ENCODE measurements at places on chromosomes 6 and 20.

DNA sequence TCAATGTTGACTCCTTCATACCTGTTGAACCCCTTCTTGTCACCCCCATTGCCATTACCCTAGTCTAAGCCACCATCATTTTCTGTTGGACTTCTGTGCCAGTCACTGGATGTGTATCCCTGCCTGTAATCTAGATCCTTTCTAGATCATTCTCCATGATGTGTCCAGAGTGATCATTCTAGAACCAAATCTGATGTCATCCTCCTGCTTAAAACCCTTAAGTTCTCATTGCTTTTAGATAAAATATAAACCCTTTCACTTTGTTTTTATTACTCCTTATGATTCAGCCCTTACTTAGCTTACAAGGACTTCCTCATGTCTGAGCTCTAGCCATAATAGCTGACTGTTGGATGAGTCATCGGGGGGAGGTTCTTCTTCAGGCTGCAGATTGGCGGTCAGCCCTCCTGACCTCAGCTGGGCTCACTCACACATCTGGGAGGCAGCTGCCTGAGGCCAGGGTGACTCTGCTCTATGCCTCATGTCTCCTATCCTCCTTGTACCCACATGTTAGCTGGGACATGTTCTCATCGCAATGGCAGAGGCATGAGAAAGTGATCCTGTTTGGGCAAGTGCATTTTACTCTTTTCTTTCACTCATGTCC, 287.6 kb downstream of the ESR1 start:
- peak; percentile 38 for DNase-seq

GRCh38 chr6:41940759-41941279, 789 bp downstream of the CCND3 start:
- DNase-seq = peak; percentile 67

DNA sequence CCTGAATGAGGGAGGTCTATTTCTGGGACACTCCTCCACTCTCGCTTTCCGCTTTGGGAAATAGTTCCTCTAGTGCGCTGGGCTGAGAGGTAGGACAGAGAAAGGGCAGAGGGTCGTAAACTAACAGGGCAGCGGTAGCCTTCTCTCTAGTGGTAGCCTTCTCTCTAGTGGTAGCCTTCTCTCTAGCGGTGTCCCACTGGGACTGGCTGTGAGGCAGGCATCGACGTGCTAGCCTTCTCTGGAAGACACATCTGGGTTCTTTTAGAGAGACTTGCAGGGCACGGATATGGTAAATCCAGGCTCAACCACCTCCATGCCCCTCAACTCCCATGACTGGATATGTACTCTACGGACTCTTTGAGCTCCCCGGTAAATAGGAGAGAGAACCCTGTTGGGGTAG, 74.7 kb upstream of the SLC22A16 start:
- DNase-seq = no peak

DNA sequence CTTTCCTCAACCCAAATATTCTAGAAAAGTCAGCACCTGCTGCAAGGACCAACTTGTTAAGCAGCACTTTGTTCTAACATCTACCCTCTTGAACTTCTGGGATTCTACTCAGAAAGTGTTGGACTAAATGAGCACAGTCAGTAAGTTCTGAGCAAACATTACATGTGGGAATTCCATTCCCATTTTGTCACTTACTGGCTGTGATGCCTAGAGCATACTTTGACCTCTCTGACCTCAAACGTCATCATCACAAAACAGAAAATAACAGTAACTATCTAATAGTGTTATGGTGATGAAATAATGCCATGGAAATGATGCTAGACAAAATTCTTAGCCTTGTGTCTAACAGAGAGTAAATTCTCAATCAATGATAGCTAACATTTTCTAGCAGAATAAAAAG, 829.4 kb downstream of the EPHA7 start:
- no peak for DNase-seq

- no peak for DNase-seq
Measured at GRCh38 chr20:8726460-8726859, 342.4 kb upstream of the PLCB4 start.

GRCh38 chr6:118207947-118208346, 300.9 kb downstream of the SLC35F1 start:
- DNase-seq = no peak

DNA sequence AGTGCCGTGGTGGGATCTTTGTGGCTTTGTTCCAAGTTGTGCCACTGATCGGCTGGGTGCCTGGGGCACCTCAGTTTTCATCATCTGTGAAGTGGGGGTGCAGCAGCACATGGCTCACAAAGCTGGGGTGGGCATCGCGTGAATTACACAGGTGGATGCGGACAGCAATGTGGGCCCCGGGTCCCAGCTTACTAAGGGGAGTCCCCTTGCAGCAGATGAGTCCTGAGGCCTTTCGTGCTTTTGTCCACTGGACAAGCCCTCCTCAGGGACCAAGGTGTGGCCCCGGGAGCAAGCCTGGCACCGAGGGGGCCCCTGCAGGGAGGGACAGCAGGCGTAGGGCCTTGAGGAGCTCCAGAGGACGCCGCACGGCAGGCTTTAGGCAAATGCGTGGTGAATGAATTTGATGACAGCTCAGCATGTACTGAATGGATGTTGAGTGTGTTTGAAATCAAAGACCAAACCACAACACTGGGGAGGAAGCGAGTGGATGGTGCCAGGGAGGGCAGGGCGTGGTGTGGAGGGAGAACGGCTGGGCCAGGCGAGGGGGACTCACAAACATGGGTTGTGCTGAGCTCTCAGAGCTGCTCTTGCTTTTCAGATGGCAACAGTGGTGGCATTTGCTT, 53.2 kb downstream of the IRF4 start:
- peak; percentile 56 for DNase-seq

DNA sequence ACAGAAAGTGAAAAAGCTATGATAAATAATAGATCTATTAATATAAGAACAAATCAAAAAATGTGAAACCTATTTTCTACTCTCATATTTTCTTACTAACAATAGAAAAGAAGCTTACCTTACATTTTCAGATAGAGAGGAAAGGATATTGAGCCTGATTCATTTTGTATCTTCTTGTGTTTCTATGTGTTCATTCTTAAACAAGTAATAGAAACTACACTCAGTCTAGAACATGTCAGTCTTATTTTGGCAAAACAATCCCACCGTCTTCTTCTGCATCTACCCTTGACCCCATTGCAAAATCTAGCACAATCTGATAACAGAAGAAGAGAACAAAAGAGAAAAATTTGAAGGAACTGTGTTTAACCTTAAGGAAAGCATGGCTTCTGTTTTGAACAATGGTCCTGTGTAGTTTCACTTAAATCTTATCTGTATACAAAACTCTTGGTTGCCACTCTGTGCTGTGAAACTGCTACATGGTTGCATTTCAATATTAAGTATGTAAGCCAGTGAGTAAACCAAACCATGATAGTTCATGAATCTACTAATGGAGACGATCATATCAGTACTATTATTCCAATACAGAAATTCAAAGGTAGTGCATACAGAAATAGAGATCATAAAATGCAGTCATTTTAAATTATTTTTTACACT, 69.5 kb upstream of the LGSN start:
- no peak for DNase-seq

DNA sequence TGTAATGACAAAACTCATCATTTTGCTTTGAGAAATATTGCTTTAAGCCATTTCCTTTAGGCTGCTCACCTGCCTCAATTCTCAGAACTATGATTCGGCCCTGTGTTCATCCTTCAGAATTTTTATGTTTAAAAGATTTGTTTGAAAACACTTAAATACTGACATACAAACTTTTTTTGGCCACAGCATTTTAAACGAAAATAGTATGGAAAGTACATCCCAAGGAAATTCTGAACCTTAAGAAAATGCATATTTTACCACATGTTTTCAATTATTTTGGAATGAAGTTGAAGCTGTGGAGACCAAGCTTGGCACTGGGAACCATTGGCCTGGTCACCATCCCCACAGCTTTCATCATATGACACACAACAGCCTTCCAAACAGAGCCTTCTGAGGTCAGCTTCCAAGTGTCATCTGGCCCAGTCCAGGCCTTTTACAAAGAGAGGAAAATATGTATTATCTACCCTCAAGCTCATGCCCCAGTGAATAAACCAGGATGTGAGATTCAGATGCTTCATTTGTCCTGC, 83.3 kb downstream of the SOD2 start:
- no peak for DNase-seq

GRCh38 chr6:128422871-128423270, 97.5 kb downstream of the PTPRK start:
- no peak for DNase-seq

- DNase-seq = peak; percentile 89
Measured at GRCh38 chr6:16684896-16685554, 76.2 kb downstream of the ATXN1 start.

DNA sequence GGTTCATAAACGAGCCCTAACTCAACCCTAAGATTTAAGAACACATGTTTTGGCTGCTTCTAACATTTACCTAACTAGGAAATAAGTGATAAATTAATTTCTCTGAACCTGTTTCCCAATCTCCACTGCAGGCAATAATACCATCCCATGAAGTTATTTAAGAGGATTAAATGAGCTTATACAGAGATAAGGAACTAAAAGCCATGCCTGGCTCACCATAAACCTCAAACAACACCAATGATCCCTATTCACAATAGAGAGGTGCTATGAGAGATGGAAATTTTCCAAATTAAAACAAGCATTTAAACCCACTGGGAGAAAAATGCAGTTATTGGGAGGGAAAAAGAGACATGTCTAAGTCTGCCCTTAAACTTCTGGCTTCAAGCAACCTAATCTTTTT, 33.9 kb upstream of the KLHL31 start:
- no peak for DNase-seq

- no peak for DNase-seq
Measured at GRCh38 chr20:31474758-31475427, at the start of the genes DEFB124 and REM1. Gene DEFB124, minus strand, starts transcription at chr20:31475127. Its CDS starts 2,114 bp downstream, at chr20:31473013. Gene REM1, plus strand, starts transcription at chr20:31475288. Its CDS starts 1,158 bp downstream, at chr20:31476446.
